ENCODE measurements at places on chromosomes 4 and X.
A peak's percentile ranks its signal among the peaks of the same experiment; 100 is the strongest.

DNA sequence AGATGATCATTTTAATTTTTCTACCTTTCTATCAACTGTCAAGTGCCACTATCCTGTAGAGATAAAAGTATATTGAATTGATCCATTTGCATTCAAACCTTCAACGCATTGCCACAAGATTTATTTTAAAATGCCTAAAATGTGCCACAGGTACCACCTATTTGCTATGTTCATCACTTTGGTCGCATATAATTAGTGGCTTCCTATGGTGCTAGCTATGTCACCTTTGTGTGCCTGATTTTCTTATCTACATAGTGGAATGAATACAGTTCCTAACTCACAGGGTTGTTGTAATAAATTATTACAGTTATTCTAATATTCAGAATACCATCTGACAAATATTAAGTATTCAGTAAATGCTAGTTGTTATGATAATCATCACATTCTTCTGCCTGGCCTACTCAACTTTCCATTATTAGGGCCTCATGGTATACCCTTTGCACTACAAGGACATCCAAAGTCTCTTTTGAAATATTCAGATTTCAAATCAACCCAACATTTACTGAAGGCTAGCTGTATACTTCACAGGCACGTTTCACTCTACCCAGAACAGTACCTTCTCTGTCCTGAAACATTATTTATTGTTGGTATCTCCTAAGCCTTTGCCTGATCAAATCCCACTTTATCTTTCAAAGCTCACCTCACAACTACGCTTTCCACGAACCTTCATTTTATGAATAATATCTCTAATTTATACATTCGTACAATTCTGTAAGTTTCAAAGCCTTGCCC lies 62.4 kb downstream of the ANXA10 start:
- no peak for DNase-seq

DNA sequence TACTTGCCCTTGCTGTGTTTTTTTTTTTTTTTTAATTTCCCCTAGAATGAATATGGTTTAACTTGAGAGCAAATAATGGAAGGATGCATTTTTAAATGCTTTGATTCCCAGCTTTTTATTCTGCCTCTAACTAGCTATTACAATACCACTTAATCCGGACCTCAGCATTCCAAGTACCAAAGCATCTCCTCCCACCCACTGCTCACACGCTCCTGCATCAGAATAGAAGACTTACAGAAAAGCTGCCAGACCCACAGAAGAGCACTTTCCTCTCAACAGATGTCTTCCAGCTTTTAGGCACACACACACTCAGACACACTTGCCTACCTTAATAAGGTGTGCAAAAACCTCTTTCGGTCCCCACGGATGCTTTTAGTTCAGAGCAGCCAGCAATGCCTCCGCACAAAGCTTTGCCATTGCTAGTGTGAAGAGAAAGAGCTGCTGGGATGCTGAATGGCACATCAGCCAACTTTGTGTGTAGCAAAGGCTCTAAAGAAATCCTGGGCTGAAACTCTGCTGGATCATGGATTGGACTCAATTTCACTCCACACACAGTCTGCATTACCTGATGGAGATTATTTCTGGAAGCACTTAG lies 1056.2 kb downstream of the DMD start:
- DNase-seq = no peak

- DNase-seq = no peak
Observed at GRCh38 chr4:13860126-13860525, 232.6 kb upstream of the BOD1L1 start.

- DNase-seq = no peak
Observed at GRCh38 chr4:5200513-5200912, 149.2 kb downstream of the STK32B start.

DNA sequence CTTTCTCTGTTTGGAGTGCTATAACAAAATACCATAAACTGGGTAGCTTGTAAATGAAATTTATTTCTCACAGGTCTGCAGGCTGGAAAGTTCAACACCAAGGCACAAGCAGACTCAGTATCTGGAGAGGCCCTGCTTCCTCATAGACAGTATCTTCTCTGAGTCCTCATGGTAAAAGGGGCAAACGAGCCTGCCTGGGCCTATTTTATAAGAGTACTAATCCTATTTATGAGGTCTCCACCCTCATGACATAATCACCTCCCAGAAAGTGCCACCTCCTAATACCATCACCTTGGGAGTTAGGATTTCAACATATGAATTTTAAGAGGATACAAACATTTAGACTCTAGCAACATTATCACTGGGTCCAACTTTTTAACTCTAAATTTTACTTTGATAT lies 200.3 kb downstream of the STPG2 start:
- DNase-seq = no peak

DNA sequence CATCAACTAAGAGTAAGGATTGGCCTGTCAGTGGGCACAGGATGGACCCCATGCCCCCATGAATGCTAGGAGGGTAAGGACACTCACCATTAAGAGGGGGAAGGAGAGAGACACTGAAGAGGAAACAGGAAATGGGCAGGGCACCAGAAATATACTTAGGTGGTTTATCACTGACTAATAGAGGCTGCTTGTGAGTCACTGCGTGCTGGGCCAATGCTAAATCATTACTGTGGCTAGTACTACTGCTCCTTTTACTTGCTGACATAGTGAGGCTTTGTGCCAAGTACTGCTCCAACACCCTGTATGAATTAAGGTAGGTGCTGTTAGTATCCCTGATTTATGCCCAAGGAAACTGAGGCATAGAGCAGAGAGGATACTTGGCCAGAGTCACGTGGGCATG lies 130.4 kb upstream of the FRMPD4 start:
- no peak for DNase-seq

DNA sequence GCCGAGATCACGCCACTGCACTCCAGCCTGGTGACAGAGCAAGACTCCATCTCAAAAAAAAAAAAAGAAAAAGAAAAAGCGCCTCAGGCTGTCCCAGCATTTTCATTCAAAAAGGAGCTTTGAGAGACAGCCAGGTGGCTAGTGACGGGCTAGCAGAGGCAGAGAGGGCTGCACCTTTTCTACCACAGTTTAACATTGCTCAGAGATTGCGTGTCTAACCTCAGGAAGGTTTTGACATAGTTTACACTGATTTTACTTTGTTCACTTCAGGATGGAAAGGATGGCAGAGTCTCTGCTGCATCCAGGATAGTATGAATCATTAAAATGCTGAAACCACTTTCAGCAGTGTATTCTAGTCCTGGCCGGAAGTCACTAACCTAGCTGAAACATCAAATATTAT lies 28.1 kb downstream of the ZFP42 start:
- no peak for DNase-seq

DNA sequence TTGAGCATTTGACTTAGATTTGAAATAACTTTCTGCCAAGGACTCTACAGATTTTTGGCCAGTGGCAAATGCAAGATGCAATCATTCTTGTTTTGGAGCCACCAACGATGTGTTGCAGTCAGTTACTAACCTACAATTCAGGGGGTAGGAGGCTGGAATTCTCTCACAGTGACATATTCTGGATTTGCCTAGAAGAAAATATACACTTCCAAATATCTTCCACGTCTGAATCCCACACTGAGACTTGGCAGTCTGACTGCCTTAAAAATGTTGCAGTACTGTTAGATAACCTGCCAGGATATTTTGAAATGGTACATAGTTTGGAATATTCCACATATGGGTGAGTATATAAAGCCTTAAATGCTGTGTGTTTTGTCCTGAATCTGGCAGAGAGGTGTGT lies 27.6 kb upstream of the AGTR2 start:
- no peak for DNase-seq

- no peak for DNase-seq
Observed at GRCh38 chr4:76616526-76616925, 181.5 kb downstream of the SHROOM3 start.

DNA sequence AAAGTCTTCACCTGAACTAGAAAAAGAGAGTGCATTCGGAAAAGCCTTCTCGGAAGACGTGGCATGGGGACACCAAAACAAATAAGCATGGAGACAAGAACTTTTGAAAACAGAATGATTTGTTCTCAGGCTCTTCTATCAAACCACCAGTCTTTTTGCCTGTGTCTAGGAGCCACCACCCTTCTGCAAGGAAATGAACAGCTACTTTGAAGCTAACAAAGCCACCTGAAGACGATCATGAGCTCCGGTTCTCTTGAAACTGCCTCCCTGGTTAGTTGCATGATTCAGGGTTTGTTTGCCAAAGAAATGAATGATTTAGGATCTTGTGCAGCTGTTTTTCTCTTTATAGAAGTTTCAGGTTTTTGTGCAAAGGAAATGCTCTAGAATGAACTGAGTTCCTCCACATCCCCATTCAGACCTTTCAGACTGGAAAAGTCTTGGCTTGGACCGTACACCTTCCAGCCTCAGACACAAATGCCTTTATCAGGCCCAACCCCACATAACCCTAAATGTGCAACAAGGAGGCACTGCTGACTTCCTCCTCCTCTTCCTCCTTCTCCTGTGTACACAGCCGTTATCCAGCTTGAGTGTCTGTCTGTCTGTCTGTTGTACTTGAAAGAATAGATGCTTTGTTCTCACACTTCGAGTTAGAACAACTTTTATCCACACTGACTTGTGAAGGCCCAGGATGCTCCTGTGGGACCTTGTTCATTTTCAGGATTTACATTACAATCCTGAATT lies 334.8 kb upstream of the KLF3 start:
- DNase-seq = peak; percentile 15

- no peak for DNase-seq
Observed at GRCh38 chr4:105979506-105979905, 84.2 kb downstream of the NPNT start.

GRCh38 chrX:45850197-45850774 lies 649.6 kb upstream of the DIPK2B start:
- peak; percentile 29 for DNase-seq

DNA sequence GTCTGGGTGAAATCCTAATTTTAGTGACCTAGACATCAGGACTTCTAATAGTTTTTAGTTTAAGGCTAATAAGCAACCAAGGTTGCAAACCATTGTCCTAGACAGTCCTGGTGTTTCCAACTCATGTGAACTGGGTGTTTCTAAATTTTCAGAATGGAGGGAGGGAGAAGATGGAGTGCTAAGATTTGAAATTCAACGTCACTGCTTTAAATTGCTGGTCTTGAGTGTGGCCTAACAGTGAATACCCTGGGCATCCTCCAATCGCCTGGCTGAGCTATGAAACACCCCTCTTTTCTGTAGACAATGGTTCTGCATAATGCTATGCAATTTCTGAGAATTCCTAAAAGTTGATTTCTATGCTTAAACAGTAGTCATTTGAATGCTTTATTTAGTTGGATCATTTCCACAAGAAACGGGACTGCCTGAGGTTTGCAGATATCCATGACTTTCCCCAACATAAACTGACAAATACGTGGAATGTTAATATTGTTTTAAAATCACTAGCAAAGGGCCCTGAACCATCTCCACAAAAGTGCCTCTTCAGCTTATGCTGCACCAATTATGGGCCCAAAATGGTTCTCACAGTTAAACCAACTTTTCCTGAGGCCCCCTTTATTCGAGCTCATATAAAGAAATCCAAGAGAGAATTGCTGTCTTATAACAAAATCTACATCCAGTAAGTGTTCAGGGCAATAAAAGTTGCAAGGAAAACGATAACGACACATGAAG lies 1.1 kb downstream of the FBXL5 start:
- DNase-seq = peak; percentile 16

GRCh38 chr4:83362492-83363329 lies 28.1 kb upstream of the HPSE start:
- DNase-seq = no peak

DNA sequence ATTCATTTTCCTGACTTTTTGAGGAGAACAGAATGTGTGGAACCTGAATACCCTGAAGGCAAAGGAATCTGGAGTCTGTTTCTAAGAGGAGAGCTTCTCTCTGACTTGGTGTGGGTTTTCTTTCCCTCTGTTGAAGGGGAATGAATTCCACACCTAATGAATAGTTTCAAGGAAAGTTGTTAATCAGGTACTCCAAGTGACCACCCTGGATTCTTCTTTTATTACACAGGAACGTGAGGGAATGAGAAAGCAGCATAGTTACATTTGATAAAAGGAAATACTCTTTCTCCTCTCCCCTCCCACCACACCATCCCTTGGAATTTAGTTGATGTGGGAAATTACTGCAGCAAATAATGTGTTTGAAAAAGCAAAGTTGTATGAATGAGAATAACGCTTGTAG lies 29.7 kb downstream of the SLIT2 start:
- DNase-seq = no peak

GRCh38 chrX:17470136-17470535 lies 95.1 kb downstream of the NHS start:
- no peak for DNase-seq

DNA sequence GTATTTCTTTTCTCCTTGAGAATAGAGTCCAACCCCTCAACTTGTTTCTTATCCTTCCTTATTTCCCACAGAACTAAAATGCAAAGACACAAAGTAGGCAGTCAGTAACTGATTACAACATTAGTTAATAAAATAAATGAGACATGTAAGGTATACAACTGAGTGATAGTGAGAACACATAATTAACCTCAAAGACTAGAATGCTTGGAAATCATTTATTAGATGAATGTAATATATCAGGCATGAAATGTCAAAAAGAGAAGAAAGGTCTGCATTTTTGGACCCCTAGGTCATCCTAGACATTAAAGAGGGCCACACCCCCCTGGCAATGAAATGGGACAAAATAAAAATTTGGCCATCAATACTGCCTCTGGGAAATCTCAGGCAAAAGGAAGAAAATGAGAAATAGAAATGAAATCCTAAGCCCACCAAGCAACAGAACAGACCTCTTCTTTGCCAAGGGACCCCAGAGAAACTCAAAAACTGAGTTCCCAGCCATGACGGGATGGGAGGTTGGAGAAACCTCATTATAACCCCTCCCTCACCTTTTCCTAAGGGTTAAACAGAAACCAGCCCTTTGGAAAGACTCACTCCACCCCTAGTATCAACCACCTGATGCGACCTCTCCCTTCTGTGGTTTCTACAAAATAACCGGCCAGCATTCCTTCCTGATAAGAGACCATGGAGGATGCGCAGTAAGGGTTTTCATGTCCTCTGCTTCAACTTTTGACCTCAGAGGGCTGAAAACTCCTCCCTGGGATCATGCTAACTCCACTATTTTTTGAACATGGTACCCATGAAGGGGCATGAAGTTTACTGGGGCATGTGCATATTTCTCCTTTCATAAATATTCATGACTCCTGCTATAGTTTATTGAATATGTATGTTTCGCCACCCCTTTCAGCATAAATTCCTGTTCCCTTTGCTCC lies 90.0 kb upstream of the EXOC1L start:
- DNase-seq = no peak

DNA sequence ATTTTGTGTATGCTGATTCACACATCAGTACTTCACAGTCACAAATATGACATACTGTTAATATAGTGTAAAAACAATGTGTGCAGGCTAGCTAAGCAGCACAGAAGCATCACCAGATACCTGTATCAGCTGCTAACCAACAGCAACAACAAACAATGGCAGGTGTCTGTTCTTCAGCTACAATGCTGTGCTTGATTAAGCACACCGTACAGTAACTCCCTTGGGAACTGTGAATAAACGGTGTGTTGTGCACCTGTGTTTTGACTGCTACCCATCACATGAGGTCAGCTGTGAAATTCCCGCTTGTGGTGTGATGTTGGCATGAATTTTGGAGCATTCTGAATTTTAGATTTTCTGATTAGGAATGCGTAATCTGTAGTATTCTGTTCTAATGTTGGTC lies 379.7 kb upstream of the FAT1 start:
- DNase-seq = no peak

- DNase-seq = no peak
Observed at GRCh38 chr4:41647383-41647782, 101.1 kb downstream of the PHOX2B start.

GRCh38 chrX:66015152-66015831 lies 24.6 kb downstream of the VSIG4 start:
- DNase-seq = peak; percentile 23

- DNase-seq = peak; percentile 69
Observed at GRCh38 chrX:69538321-69538876, 34.3 kb downstream of the NALF2 start.

- DNase-seq = peak; percentile 66
Observed at GRCh38 chrX:1491851-1492349, 39.2 kb upstream of the ASMTL start.
